ENCODE measurements at places on chromosomes 6 and 20.

DNA sequence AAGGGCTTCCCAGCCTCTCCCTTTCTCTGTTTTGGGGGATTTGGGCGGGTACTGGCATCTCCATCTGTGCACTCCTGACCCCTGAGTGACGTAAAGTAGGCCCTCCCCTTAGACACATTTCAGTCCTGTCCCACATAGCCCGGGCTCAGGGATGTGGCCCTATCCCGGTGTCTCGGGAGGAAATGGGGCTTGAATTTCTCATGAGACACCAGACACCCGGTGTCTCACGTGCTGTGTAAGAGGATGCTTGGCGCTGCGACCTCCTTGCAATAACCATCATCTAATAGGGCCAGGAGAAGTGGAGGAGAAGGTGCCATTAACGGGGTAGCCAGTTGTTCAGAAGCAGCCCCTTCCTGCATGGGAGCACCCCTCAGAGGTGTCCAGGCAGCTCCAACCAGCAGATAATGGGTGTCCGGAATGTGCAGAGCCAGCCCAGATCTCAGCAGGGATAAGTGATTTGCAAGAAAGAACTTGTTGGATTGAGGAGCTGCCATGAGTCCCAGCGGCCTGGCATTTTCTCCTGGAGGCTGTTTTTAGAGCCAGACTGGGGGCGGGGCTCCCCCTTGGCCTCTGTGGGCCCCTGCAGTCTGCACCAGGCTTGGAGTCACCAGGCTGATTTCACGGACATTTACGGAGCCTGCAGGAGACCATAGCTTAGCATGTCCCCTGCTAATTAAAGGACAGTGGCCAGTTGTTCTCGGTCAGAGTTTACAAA, 372.0 kb downstream of the PREX1 start:
- DNase-seq = no peak

GRCh38 chr6:33695451-33695887, 16.0 kb downstream of the UQCC2 start:
- no peak for DNase-seq

DNA sequence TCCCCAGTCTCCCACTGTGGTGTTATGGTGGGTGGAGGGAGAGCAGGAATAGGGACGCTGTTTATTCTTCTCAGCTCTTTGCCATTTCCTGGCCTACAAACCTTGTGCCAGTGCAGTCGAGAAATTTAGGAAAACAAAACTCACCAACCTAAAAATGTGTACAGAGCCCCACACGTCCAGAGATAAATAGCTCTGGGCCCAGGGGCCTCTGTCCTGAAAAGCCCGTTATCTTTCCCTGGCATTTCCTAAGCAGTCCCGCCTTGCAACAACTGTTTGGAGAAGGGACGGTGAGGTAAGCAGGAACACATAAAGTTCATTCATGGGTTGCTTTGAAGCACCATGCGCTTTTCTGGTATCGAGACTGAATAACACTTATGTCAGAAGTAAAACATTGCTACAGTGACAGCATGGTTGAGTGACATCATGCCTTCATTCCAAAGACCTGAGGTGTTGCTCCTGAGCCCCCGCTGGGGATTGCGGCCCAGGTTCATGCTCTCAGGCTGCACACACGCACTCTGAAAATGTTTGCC, 80.1 kb upstream of the NXT1 start:
- peak; percentile 40 for DNase-seq

DNA sequence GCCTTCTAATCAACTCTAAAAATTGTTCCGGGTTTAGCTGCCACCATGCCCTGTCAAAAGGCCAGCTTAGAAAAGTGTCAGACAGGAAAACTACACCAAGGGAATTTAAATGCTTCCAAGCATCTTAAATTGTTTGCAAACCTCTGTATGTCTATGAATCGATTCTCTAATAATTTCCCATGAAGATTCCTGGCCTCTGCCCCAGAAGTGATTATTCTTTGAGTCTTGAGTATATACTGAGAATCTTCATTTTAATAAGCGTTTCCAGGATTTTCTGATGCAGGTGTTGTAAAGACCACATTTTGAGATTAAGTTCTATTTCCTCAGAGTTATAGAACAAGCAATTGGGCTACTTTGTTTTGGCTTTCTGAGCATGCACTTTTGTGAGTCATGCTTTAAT, 471.8 kb upstream of the JAG1 start:
- DNase-seq = no peak

DNA sequence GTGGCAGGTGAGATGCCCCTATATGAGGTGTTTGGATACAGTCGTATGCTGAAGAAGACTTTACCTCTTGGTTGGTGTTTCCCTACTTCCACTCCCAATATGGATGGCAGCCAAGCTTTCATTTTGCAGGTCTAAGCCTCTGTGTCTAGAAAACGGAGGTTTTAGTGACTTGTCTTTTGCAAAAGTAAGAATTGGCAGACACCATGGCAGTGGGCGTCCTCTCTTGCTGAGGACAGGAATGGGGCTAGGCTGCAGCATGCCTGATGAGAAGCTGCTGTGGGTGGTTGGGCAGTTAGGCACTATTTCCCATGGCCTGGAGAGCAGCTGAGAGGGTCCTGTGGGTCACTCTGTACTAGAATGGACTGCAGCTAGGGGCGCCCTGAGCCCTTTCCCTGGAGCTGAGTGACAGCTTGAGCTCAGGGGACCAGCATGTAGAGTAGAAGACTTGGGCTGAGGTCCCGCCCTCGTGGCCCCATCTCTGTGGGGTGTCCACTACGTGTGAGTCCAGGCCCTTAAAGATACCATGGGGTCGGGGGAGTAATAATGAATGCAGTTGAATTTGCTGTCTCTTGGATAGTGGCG, 127.4 kb downstream of the CDH26 start:
- DNase-seq = no peak

DNA sequence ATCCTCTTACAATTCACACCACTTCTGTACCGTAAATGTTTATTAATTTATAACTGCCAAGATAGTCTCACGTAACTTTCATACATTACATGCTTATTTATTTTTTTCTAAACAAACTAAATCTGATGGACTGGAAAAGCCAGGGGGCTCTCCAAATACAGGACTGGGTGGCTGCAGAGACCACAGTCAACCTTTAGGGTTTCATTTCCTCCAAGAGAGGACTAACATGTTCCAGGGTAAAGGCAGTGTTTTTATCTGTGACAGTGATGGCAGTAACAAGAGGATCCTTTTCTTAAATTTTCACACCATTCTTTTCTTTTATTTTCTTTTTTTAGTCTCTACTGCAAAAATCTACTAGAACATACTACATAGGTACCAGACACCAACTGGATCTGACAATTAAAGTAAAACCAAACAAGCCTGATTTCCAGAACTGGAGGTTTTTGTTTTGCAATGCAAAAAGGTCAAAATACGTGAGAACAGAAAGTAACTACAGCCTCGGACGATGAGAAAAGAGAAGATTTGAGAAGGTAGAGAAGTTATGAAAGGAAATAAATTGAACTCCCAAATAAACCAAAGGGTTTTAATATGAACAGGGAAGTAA, 1.2 kb downstream of the LMBRD1 start:
- peak; percentile 6 for DNase-seq

- DNase-seq = no peak
Observed at GRCh38 chr6:42889815-42890214, 10.4 kb downstream of the RPL7L1 start.

All from hepatic stellate cell (primary cell).